Vagina (tissue), 2 donors: ENCODE measurements at places on chromosomes 7 and 10. TPM values are rescaled to one million over a fixed set of nuclear protein-coding genes. Genes with fewer than 3 reads are reported as not detected.

Gene NME8
- not detected for total RNA-seq

Gene MCU
- 44.7 TPM for total RNA-seq

Gene DYNC1I1
- total RNA-seq: 12.0 TPM

Gene ADAM22
- total RNA-seq: 6.1 TPM

Gene CLEC2L
- total RNA-seq: not detected

Gene ZYX
- total RNA-seq: 86.2 TPM

Gene KCNMA1
- total RNA-seq: 94.3 TPM

Gene AZGP1
- 2.7 TPM for total RNA-seq

Gene RBM17
- 50.6 TPM for total RNA-seq

Gene GNGT1
- not detected for total RNA-seq

Gene TMEM213
- not detected for total RNA-seq

Gene CHAT
- total RNA-seq: not detected

Gene FOXI2
- total RNA-seq: 0.25 TPM

GRCh38 chr10:110927461-110927860 is 8.1 kb downstream of the SHOC2 start:
- no peak overlapping the region for H3K4me3 ChIP-seq
- H3K36me3 ChIP-seq: no peaks in the 10 kb centered on the region
- no peak for DNase-seq
- H3K27ac ChIP-seq: no peak overlapping the region
- H3K4me1 ChIP-seq: peaks cover 60% of the 10 kb centered on the region
- H3K27me3 ChIP-seq: no peaks in the 10 kb centered on the region

DNA sequence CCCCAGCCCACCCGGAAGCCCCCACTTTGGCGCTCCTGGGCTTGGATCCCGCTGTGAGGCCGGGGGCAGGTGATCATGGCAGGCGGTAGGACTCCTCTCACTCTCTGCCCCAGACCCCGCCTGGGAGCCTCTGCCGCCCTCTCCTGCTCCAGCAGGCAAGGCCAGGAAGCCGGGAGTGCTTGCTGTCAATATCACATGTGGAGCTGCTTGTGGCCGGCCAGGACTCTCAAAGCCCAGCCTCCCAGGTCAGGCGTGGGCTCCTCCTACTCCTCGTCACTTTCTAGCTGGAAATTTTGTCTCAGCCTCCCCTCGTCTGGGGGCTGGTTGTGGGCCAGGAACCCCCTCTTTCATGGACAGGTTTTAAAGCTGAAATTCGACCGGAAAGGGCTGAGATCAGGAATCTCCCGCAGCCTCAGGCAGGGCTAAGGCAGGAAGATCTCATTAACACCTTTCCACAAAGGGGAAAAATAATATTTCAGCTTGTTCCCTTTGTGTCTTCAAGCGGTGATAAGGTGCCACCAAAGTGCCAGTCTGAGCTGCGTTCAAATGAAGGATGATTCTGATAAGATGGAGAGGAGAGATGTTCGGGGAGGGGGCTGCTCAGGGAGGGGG is 273.6 kb upstream of the PODXL start:
- no peaks in the 10 kb centered on the region for H3K4me1 ChIP-seq
- H3K27me3 ChIP-seq: no peaks in the 10 kb centered on the region
- no peak overlapping the region for H3K27ac ChIP-seq
- no peak for DNase-seq
- H3K36me3 ChIP-seq: no peaks in the 10 kb centered on the region

- H3K4me1 ChIP-seq: no peaks in the 10 kb centered on the region
- no peaks in the 10 kb centered on the region for H3K27me3 ChIP-seq
- peak; percentile 25 for DNase-seq
- H3K4me3 ChIP-seq: no peak overlapping the region
- no peaks in the 10 kb centered on the region for H3K36me3 ChIP-seq
- H3K27ac ChIP-seq: no peak overlapping the region
Measured at GRCh38 chr10:113945075-113945686, 90.7 kb downstream of the NHLRC2 start.

GRCh38 chr10:13437026-13437555 is 89.0 kb upstream of the SEPHS1 start:
- H3K27me3 ChIP-seq: no peaks in the 10 kb centered on the region
- DNase-seq: no peak
- H3K36me3 ChIP-seq: no peaks in the 10 kb centered on the region
- no peak overlapping the region for H3K27ac ChIP-seq

DNA sequence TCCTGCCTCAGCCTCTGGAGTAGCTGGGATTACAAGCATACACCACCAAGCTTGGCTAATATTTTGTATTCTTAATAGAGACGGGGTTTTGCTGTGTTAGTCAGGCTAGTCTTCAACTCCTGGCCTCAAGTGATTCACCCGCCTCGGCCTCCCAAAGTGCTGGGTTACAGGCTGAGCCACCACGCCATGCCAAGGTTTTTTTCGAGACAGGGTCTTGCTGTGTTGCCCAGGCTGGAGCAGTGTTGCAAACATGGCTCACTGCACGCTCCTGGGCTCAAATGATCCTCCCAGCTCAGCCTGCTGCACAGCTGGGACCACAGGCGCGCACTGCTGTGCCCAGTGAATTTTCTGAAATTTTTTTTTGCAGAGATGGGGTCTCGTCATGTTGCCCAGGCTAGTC is 3.3 kb upstream of the SEC31B start:
- no peak overlapping the region for H3K27ac ChIP-seq

GRCh38 chr10:77825965-77826364 is 100.6 kb downstream of the DLG5 start:
- H3K4me1 ChIP-seq: no peaks in the 10 kb centered on the region
- H3K27me3 ChIP-seq: no peaks in the 10 kb centered on the region
- no peak for DNase-seq
- no peak overlapping the region for H3K27ac ChIP-seq
- no peak overlapping the region for H3K4me3 ChIP-seq

DNA sequence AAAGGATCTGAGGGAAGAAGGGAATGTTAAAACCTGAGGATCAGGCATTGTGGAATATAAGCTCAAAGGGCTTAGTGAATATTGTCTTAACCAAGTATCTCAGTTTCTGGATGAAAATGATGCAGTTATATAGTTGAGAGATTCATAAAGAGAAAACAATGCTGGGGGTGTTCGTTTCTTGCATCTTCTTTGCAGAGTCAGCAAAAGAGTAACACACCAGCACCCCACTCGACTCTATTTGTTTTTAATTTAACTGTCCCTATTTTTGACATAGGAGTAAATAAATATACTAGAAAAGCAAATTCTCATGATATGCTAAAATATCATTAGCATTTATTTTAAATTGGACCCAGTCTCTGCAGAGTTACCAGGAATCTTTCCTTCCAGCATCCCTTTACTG is 7.6 kb upstream of the OIT3 start:
- no peak overlapping the region for H3K27ac ChIP-seq
- no peak overlapping the region for H3K4me3 ChIP-seq
- H3K36me3 ChIP-seq: peaks cover 4% of the 10 kb centered on the region
- no peaks in the 10 kb centered on the region for H3K4me1 ChIP-seq
- no peak for DNase-seq

GRCh38 chr10:75809003-75809402 is 377.6 kb downstream of the LRMDA start:
- no peak for DNase-seq
- H3K27ac ChIP-seq: no peak overlapping the region
- no peaks in the 10 kb centered on the region for H3K27me3 ChIP-seq
- H3K4me3 ChIP-seq: no peak overlapping the region

- H3K27me3 ChIP-seq: no peaks in the 10 kb centered on the region
- no peaks in the 10 kb centered on the region for H3K4me1 ChIP-seq
- no peaks in the 10 kb centered on the region for H3K36me3 ChIP-seq
- no peak for DNase-seq
Measured at GRCh38 chr7:103059471-103059870, 15.1 kb downstream of the FBXL13 start.

DNA sequence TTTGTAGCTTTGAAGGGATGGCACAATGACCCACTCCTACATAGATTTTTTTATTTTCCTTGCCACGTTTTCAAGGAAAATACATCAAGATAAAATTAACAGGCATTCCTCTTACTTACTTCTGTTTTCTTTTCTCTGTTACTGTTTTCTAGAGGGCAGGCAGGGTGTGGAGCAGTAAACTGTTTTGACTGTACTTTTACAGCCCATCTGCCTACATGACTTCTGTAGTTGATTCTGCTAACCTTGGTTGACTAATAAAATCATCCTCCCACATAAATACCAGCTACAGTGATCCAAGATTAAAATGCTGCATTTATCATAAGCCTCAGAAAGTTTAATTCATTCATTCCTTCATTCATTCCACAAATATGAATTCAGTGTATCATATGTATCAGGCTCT is 158.5 kb downstream of the TRIL start:
- H3K4me3 ChIP-seq: no peak overlapping the region
- H3K4me1 ChIP-seq: no peaks in the 10 kb centered on the region
- H3K27me3 ChIP-seq: no peaks in the 10 kb centered on the region
- no peak for DNase-seq
- H3K36me3 ChIP-seq: no peaks in the 10 kb centered on the region
- no peak overlapping the region for H3K27ac ChIP-seq

- H3K4me3 ChIP-seq: no peak overlapping the region
- H3K36me3 ChIP-seq: no peaks in the 10 kb centered on the region
- H3K4me1 ChIP-seq: no peaks in the 10 kb centered on the region
- H3K27ac ChIP-seq: no peak overlapping the region
- no peaks in the 10 kb centered on the region for H3K27me3 ChIP-seq
- no peak for DNase-seq
Measured at GRCh38 chr7:95859429-95859828, 87.1 kb downstream of the DYNC1I1 start.

- no peaks in the 10 kb centered on the region for H3K27me3 ChIP-seq
- no peak overlapping the region for H3K4me3 ChIP-seq
- no peaks in the 10 kb centered on the region for H3K4me1 ChIP-seq
- DNase-seq: no peak
- no peaks in the 10 kb centered on the region for H3K36me3 ChIP-seq
- H3K27ac ChIP-seq: no peak overlapping the region
Measured at GRCh38 chr7:123314886-123315285, 115.1 kb upstream of the SLC13A1 start.

- no peak overlapping the region for H3K4me3 ChIP-seq
- H3K4me1 ChIP-seq: peaks cover 59% of the 10 kb centered on the region
- DNase-seq: no peak
- no peaks in the 10 kb centered on the region for H3K36me3 ChIP-seq
- H3K27me3 ChIP-seq: no peaks in the 10 kb centered on the region
Measured at GRCh38 chr10:22319547-22319979, 1.3 kb upstream of the BMI1 start.

GRCh38 chr7:49187543-49188268 is 263.4 kb downstream of the CDC14C start:
- H3K36me3 ChIP-seq: no peaks in the 10 kb centered on the region
- H3K4me1 ChIP-seq: no peaks in the 10 kb centered on the region
- H3K4me3 ChIP-seq: no peak overlapping the region
- H3K27me3 ChIP-seq: no peaks in the 10 kb centered on the region

- H3K27me3 ChIP-seq: no peaks in the 10 kb centered on the region
- no peak overlapping the region for H3K4me3 ChIP-seq
- H3K36me3 ChIP-seq: no peaks in the 10 kb centered on the region
- no peaks in the 10 kb centered on the region for H3K4me1 ChIP-seq
Measured at GRCh38 chr10:104045151-104046089, 40.3 kb downstream of the COL17A1 start.

GRCh38 chr7:33849004-33849403 is 56.3 kb upstream of the BMPER start:
- no peak overlapping the region for H3K27ac ChIP-seq
- H3K36me3 ChIP-seq: no peaks in the 10 kb centered on the region
- no peak overlapping the region for H3K4me3 ChIP-seq
- H3K4me1 ChIP-seq: no peaks in the 10 kb centered on the region
- H3K27me3 ChIP-seq: no peaks in the 10 kb centered on the region

DNA sequence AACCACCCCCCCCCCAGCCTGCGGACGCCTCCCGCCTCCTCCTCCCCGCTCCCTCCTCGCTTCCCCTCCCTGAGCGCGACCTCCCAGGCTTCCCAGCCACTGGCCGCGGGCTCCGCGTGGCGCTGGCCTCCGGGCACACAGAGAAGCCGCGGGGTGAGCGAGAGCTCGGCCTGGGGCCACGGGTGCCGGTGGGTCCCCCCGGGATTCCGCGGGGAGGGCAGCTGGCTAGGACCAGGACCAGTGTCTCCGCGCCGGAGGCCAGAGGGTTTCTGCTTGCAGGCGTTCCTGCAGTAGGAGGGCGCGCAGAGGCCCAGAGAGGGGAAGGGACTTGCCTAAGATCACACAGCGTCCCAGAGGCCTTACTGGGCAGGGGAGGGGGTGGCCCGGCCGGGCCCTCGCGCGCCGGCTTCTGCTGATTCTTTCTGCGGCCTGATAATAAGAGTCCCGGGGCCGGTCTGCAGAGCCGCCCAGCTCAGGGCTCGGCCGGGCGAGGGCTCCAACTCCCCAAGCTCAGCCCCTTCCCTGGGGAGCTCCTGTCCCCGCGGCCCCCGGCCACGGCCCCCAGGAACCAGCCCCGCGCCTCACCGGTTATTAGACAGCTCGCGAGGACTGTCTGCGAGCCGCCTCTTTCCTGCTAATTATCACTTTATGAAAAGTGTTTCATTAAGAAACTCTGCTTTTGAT is 10.1 kb downstream of the UNCX start:
- peaks cover 22% of the 10 kb centered on the region for H3K4me1 ChIP-seq
- H3K4me3 ChIP-seq: no peak overlapping the region
- peaks cover 74% of the 10 kb centered on the region for H3K27me3 ChIP-seq
- no peak overlapping the region for H3K27ac ChIP-seq
- no peaks in the 10 kb centered on the region for H3K36me3 ChIP-seq
